ENCODE measurements at places on chromosomes 3 and 15. TPM values are rescaled to one million over a fixed set of nuclear protein-coding genes. Genes with fewer than 3 reads are reported as not detected.

The NANOGP8 gene
- total RNA-seq = not detected

DNA sequence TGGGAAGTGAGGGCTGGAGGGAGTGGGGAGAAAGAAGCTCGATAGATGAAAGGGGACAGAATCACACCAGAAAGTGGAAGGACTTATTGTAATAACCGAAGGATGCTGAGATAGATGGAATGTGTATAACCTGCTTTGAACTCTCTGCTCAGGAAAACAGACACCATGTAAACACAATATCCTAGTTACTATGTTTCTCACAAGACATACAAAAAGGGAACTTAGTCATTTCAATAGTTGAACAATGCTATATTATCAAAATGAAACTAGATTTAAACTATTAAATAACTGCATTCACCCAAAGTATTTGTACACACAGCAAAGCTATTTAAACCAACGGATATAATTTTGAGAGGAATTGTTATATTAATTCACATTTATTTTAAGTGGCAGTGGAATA, 108.3 kb upstream of the GADL1 start:
- H3K4me1 ChIP-seq = no peaks in the 10 kb centered on the region
- no peaks in the 10 kb centered on the region for H3K36me3 ChIP-seq
- no peak overlapping the region for H3K27ac ChIP-seq
- H3K4me3 ChIP-seq = no peak overlapping the region

The GATM gene
- 1.6 TPM for total RNA-seq

GRCh38 chr15:100284191-100284590, 57.6 kb downstream of the ADAMTS17 start:
- no peaks in the 10 kb centered on the region for H3K27me3 ChIP-seq
- no peak overlapping the region for H3K27ac ChIP-seq

- DNase-seq = no peak
- H3K27ac ChIP-seq = peak overlapping the region; percentile 19
- H3K36me3 ChIP-seq = peaks cover 3% of the 10 kb centered on the region
- peaks cover 87% of the 10 kb centered on the region for H3K27me3 ChIP-seq
Observed at GRCh38 chr3:158104431-158104921, 1.7 kb downstream of the SHOX2 start.

GRCh38 chr15:39851500-39852092, 68.5 kb downstream of the GPR176 start:
- no peak overlapping the region for H3K4me3 ChIP-seq
- H3K27ac ChIP-seq = no peak overlapping the region
- H3K4me1 ChIP-seq = no peaks in the 10 kb centered on the region
- H3K27me3 ChIP-seq = peaks cover 39% of the 10 kb centered on the region

The TMEM115 gene
- 17.5 TPM for total RNA-seq

DNA sequence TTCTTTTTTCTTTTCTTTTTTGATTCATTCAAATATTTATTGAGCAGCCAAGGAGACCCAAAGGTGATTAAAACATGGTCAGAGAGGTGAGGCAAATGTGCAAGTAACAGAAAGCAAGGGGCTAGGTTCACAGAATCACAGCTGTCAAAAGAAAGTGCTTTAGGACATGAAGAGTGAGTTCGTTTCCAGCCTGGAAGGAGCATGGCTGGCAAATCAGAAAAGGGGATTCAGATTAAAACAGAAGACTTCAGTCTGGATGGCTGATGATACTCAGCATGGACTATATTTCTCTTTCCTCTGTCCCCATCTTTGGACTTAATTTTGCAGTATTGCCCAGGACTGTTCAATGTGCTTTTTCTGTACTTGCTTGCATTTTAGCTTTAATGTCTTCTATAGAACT, 151.2 kb downstream of the NR1D2 start:
- no peak for DNase-seq
- H3K27ac ChIP-seq = no peak overlapping the region
- H3K4me1 ChIP-seq = no peaks in the 10 kb centered on the region
- no peak overlapping the region for H3K4me3 ChIP-seq

The CD80 gene
- 7.4 TPM for total RNA-seq

The SCAANT1 gene
- total RNA-seq = not detected

DNA sequence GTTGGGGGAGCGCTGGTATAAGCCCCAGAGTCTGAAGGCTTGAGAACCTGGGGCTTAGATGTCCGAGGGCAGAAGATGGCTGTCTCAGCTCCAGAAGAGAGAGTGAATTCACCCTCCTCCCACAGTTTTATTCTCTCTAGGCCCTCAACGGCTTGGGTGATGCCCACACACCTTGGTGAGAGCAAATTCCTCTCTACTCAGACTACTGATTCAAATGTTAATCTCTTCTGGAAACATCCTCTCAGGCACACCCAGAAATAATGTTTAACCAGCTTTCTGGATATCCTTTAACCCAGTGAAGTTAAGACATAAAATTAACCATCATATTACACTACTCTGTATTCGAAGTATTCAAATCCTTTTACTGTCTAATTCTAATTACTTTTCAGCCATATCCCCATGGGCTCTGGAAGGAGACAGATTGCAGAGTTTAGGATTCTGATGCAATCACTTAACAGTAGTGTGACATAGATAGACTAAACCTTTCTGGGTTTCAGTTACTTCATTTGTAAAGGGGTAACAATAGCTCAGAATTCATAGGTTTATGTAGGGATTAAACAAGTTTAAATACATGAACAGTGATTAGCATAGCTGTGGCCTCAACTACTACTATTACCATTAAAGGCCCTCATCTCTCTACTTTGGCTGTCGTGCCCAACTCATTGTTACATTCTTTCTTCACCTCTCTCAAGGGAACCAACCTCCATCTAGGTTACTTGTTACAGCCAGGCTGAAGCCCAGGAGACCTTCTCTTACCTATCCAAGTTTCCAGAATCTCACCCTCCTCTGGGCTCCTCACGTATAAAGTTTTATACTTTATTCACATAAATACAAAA, 25.7 kb upstream of the ANO10 start:
- H3K4me1 ChIP-seq = no peaks in the 10 kb centered on the region
- no peaks in the 10 kb centered on the region for H3K36me3 ChIP-seq
- no peak overlapping the region for H3K4me3 ChIP-seq
- peaks cover 13% of the 10 kb centered on the region for H3K27me3 ChIP-seq
- DNase-seq = no peak

DNA sequence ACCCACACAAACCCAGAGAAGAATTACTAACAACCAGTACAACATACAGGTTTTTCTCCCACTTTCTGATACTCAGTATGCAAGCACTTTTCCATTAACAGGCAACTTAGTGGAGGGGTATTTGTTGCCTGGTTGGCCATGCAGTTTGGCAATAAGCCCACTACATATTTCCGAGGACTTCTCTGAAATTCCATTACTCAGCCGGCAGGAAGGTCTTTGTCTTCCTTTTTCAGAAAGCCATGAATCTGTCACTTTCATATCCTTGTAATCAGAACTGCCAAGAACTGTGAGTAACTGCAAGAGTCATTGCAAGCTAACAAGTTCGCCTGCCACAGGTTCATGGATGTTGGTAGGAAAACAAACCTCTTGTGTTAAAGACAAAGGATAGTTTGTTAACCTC, 422.3 kb upstream of the ROBO1 start:
- H3K4me1 ChIP-seq = no peaks in the 10 kb centered on the region
- no peaks in the 10 kb centered on the region for H3K27me3 ChIP-seq
- DNase-seq = no peak
- H3K27ac ChIP-seq = no peak overlapping the region

The CFAP100 gene
- total RNA-seq = not detected

- no peak for DNase-seq
- H3K4me3 ChIP-seq = no peak overlapping the region
- no peaks in the 10 kb centered on the region for H3K36me3 ChIP-seq
- peaks cover 23% of the 10 kb centered on the region for H3K4me1 ChIP-seq
- H3K27ac ChIP-seq = no peak overlapping the region
Observed at GRCh38 chr15:75153565-75154276, 48.0 kb upstream of the C15orf39 start.

GRCh38 chr3:171176244-171176933, 149.9 kb upstream of the SLC2A2 start:
- H3K36me3 ChIP-seq = peaks cover 60% of the 10 kb centered on the region
- H3K4me3 ChIP-seq = no peak overlapping the region
- H3K4me1 ChIP-seq = peaks cover 40% of the 10 kb centered on the region
- DNase-seq = no peak
- no peaks in the 10 kb centered on the region for H3K27me3 ChIP-seq
- no peak overlapping the region for H3K27ac ChIP-seq

GRCh38 chr3:46348823-46349482, 5.0 kb upstream of the CCR2 start:
- peak; percentile 12 for DNase-seq
- peaks cover 64% of the 10 kb centered on the region for H3K4me1 ChIP-seq
- peak overlapping the region; percentile 87 for H3K27ac ChIP-seq
- H3K4me3 ChIP-seq = peak overlapping the region; percentile 48
- H3K27me3 ChIP-seq = peaks cover 26% of the 10 kb centered on the region

The FBXW12 gene
- not detected for total RNA-seq

DNA sequence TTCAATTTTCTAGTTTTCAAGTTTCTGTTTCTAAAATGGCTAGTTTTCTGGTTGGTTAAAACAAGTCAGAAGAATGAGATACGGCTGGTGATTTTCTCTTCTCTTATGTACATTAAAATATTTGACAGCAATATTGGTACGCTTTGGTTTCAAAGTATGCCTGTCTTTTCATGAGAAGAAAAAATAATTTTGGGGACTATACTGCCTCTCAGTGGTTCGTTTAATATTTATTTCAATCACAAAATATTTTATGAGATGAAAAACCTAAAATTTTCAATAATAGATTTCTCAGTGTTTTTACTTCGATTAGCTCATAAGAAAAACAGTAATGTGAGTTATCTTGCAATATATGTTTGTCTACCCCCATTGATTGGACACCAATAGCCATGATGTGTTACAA, 72.8 kb upstream of the AADACL2 start:
- no peak for DNase-seq
- no peaks in the 10 kb centered on the region for H3K4me1 ChIP-seq
- H3K27me3 ChIP-seq = peaks cover 2% of the 10 kb centered on the region
- H3K27ac ChIP-seq = no peak overlapping the region
- H3K36me3 ChIP-seq = no peaks in the 10 kb centered on the region
- no peak overlapping the region for H3K4me3 ChIP-seq

The FYCO1 gene
- 15.7 TPM for total RNA-seq

The PLS1 gene
- 2.6 TPM for total RNA-seq

DNA sequence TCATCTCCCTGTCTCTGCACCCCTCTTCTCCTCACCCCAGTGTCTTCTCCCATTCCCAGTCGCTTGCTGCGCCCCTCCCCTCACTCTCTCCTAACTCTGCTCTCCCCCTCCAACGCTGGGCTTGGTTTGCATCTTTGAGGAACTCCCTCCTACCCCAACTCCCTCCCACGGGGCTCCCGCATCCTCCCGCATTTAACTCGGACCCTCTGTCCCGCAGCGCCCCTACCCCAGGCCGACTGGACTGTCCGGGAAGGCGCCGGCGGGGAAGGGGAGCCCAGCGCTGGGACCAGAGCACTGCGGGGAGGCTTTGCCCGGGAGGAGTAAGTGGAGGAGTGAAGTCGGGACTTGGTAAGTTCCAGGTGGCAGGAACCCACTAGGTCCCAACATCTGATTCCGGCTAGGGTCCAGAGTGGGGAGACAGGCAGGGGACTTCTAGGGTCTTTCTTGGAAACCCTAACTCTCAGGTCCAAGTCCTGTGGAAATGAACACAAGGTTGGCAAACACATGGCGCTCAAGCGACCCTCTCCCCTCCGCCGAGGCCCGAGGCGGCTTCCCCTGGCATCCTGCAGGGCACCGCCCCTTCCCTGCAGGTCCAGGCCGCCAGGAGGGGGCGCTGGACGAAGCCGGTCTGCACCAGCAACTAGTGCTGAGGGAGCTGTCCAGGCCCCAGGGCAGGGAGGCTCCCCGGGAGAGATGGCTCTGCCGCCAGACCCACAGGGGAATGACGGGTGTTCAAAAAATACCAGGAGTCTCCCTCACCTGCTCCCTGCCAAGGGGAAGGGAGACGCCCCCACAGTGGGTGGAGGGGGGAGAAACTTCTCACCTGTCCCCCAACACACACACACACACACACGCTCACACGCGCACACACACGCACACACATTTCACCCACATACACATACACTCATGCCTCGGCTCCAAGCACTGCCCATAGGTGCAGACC, 53.2 kb downstream of the LHFPL4 start:
- no peaks in the 10 kb centered on the region for H3K4me1 ChIP-seq
- no peaks in the 10 kb centered on the region for H3K36me3 ChIP-seq
- DNase-seq = peak; percentile 73
- no peak overlapping the region for H3K4me3 ChIP-seq
- H3K27ac ChIP-seq = no peak overlapping the region

DNA sequence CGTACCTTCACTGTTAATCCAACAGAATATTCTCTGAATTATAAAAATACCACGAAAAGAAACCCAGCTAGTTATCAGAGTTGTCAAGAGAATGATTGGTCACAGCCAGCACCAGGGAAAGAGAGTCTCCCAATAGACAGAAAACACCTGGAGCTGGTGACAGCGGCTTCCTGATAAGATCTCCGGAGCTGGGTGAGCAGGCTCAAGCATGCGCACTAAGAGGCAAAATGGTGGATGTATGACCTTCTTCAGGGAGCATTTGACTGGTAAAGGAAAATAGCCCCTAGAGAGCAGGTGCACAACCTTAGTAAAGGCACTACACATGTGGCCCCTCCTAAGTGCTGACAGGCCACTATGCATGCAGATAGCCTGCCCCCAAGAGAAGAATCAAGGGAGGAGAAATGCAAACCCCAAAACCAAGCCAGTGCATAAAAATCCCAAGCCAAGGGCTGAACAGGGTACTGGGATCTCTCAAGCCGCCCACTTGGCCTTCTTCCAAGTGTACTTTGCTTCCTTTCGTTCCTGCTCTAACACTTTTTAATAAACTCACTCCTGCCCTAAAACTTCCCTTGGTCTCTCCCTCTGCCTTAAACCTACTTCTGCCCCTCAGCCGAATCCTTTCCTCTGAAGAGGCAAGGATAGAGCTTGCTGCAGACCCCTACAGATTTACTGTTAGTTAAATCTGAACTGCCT, 93.2 kb downstream of the UACA start:
- H3K4me1 ChIP-seq = peaks cover 22% of the 10 kb centered on the region
- H3K27me3 ChIP-seq = peaks cover 8% of the 10 kb centered on the region
- no peak overlapping the region for H3K27ac ChIP-seq
- no peak overlapping the region for H3K4me3 ChIP-seq
- no peak for DNase-seq
- no peaks in the 10 kb centered on the region for H3K36me3 ChIP-seq

DNA sequence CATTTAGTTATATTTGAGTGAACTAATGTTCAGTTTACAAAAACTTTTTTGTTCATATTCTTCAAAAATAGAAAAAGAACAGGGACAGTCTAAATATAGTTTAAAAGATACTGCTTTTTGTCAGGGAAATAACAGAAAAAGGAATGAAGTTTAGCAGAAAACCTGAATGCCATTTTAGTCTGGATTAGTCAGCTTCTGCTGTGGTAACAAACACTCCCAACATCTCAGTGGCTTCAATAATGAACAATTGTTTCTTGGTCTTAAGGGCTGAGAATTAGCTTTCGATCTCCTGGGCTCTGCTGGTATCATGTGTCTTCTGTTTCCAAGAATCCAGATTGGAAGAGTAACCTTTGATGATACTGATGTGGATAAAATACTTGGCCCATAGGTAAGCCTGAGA, 12.4 kb upstream of the USP13 start:
- H3K27ac ChIP-seq = no peak overlapping the region
- no peaks in the 10 kb centered on the region for H3K36me3 ChIP-seq
- no peak overlapping the region for H3K4me3 ChIP-seq
- H3K4me1 ChIP-seq = peaks cover 6% of the 10 kb centered on the region
- no peaks in the 10 kb centered on the region for H3K27me3 ChIP-seq

The FBN1 gene
- 1.1 TPM for total RNA-seq

GRCh38 chr3:24012589-24013269, 67.6 kb downstream of the NR1D2 start:
- no peak overlapping the region for H3K4me3 ChIP-seq
- H3K27ac ChIP-seq = no peak overlapping the region
- H3K27me3 ChIP-seq = no peaks in the 10 kb centered on the region
- DNase-seq = no peak
- no peaks in the 10 kb centered on the region for H3K4me1 ChIP-seq
